ENCODE measurements at places on chromosomes 11 and 22. TPM values are rescaled to one million over a fixed set of nuclear protein-coding genes. Genes with fewer than 3 reads are reported as not detected.

The OR4C12 gene
- not detected for total RNA-seq

The LZTR1 gene
- 63.3 TPM for total RNA-seq

The DRAP1 gene
- total RNA-seq = 109 TPM

The ENTHD1 gene
- total RNA-seq = 41.8 TPM

The SHANK2 gene
- total RNA-seq = 0.15 TPM

The SCUBE2 gene
- total RNA-seq = 38.2 TPM

The SLC5A1 gene
- total RNA-seq = under 0.01 TPM

The ARVCF gene
- total RNA-seq = 3.9 TPM

The APOL3 gene
- 0.46 TPM for total RNA-seq

The CASP4 gene
- total RNA-seq = 106 TPM

The CARD10 gene
- total RNA-seq = 1.00 TPM

The GLB1L2 gene
- total RNA-seq = 6.3 TPM

The CLP1 gene
- 26.6 TPM for total RNA-seq

The JAML gene
- total RNA-seq = 0.15 TPM

The DSCAML1 gene
- total RNA-seq = not detected
